Left ventricle myocardium inferior (tissue), 1 donor: ENCODE measurements at places on chromosomes 5 and 9. TPM values are rescaled to one million over a fixed set of nuclear protein-coding genes. Genes with fewer than 3 reads are reported as not detected.
A peak's percentile ranks its signal among the peaks of the same experiment; 100 is the strongest.

DNA sequence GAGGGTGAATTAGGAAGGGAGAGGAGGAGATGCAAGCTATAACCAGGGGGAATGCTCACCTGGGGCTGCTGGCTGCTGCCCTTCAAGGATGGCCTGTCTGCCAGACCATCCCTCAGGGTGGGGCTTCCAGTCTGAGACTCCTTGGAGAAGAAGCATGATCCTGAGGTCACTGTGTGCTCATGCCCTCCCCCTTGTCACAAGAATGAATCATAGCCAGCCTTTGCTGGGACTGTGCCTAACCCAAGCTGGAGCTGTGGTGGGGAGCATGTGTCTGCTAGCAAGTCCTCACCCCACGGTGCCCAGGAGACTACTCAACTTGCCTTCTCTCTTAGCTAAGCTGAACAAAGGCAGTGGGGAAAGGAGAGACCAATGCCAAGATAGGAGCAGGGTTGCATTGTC lies 463.6 kb downstream of the SPOCK1 start:
- peaks cover 45% of the 10 kb centered on the region for H3K27me3 ChIP-seq
- DNase-seq: no peak
- H3K27ac ChIP-seq: no peak overlapping the region
- no peaks in the 10 kb centered on the region for H3K36me3 ChIP-seq
- no peaks in the 10 kb centered on the region for H3K4me1 ChIP-seq

- H3K36me3 ChIP-seq: peaks cover 10% of the 10 kb centered on the region
- H3K27ac ChIP-seq: peak overlapping the region; percentile 35
- DNase-seq: no peak
- H3K4me3 ChIP-seq: no peak overlapping the region
- no peaks in the 10 kb centered on the region for H3K27me3 ChIP-seq
Measured at GRCh38 chr9:14362175-14362574, 48.2 kb upstream of the NFIB start.

- DNase-seq: no peak
- H3K27me3 ChIP-seq: no peaks in the 10 kb centered on the region
- no peak overlapping the region for H3K4me3 ChIP-seq
- H3K27ac ChIP-seq: no peak overlapping the region
Measured at GRCh38 chr5:135221696-135222095, 177.3 kb downstream of the MACROH2A1 start.

DNA sequence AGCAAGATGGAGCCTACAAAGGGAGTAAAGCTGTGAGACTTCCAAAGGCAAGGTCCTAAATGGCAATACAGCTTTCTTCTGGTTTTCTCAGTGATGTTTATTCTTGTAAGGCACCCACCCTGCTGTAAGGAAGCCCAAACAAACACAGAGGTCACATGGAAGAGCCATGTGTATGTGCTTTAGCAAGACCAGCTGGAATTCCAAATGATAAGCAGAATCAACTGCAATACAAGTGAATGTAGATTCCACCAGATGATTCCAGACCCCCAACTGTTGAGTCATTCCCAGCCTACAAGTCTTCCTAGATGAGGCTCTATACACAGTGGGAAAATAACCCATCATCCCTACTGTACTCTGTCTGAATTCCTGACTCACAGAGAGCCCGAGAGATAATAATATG lies 122.8 kb downstream of the DEPDC1B start:
- no peaks in the 10 kb centered on the region for H3K4me1 ChIP-seq
- no peak for DNase-seq
- H3K36me3 ChIP-seq: no peaks in the 10 kb centered on the region
- no peak overlapping the region for H3K27ac ChIP-seq

GRCh38 chr5:10565785-10566542 lies 2.1 kb downstream of the ANKRD33B start:
- peak overlapping the region; percentile 92 for H3K4me3 ChIP-seq
- no peak for DNase-seq
- H3K27ac ChIP-seq: peak overlapping the region; percentile 87

The CCDC183 gene
- total RNA-seq: 2.1 TPM
